Neural crest cell (in vitro differentiated cells): ENCODE measurements at places on chromosomes 5 and 9.

GRCh38 chr9:35516479-35516878 is 26.6 kb downstream of the RUSC2 start:
- no peak for DNase-seq

- no peak for DNase-seq
These were observed 562.7 kb upstream of the DMAC1 start for GRCh38 chr9:8362250-8362649.

DNA sequence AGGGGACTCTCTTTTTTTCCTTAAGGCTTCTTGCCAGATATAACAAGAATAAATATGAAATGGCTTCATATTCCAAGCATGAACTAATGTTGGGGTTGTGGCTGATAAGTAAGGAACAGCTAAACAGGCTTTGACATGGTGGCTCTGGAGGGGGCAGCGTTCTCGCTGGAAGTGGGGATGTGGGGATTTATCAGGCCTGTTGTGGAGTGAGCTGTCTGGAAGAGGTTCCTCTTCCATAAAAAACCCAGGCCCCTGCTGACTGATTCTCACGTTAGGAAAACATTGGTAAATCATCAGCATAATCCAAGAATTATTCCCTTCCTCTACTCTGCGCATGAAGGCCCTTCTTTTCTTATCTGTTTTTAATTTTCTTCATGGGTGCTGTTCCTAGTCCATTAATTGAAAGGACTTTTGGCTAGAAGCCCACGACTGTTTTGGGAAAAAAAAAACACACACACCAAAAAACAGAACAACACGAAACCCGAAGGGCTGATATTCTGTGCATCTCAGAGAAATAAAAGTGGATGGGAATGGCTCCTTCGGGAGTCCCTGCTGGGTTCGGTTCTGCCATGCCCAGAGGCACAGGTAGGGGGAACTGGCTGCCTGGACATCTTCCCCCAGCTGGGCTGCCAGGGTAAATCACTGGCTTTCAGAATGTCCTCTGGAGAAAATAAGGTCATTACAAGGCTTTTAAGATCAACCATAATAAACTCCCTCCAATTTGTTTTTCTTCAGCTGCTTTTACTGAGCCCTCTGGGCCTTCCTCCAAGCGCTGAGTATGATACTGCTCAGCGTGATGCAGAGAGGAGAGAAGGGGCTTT is 297.0 kb downstream of the SLIT3 start:
- no peak for DNase-seq

- no peak for DNase-seq
These were observed 169.5 kb upstream of the TAS2R1 start for GRCh38 chr5:9799606-9800005.

GRCh38 chr5:141641634-141642267 is 5.0 kb downstream of the RELL2 start:
- DNase-seq, result no peak

GRCh38 chr5:150258130-150258529 is 31.4 kb downstream of the CAMK2A start:
- DNase-seq, result no peak

DNA sequence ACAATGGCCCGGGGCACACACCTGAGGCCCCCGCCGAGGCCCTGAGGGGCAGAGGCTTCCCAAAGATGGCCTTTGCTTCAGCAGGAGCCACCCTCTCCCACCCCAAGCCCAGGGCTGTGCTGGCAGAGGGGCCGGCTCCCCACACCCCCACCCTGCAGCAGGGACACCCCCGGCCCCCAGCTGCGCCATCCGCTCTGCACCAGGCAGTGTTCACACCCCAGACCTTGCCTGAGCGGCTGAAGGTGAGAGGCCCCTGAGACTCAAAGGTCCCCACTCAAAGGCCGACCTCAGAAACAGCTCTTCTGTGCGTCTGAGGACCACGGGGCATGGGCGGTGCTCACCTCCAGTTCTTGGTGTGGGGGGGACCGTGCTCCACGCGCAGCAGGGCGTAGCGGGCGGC is 37.6 kb downstream of the SLC12A7 start:
- no peak for DNase-seq

DNA sequence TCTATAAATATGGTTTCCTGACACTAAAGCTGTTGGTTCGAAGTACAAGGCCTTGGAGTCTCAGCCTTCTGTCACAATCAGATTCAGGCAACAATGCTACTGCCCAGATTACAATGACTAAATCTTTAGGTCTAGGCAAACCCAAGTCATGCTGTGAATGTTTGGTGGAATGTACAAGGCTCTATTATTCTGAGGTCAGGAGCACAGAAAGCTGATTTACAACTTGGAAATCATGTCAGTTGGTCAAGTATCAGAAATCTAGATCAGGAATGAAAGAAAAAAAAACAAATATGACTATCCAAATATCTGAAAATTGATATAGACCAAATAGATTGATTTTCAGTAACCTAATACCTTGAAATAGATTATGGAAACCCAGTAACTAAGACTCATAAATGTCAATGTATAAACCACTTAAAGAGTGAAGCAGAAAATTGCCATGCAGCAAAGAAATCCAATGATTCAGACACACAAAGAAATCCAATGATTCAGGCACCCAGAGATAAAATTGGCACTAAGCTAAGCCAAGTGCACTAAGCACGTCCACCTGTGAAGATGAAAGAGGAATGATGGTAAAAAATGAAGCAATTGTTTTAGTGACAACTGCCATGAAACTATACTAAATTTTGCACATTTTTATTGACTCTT is 588.0 kb upstream of the TUSC1 start:
- DNase-seq, result no peak

- no peak for DNase-seq
These were observed 637.6 kb upstream of the SGCD start for GRCh38 chr5:155689406-155689805.

- peak; percentile 84 for DNase-seq
These were observed 100.1 kb downstream of the KCNIP1 start for GRCh38 chr5:170603578-170604565.

GRCh38 chr9:401223-401622 is 186.6 kb downstream of the DOCK8 start:
- DNase-seq, result no peak

GRCh38 chr5:81044868-81045267 is 84.7 kb downstream of the RASGRF2 start:
- DNase-seq, result no peak

GRCh38 chr5:139812836-139813805 is 17.5 kb downstream of the PSD2 start:
- no peak for DNase-seq

DNA sequence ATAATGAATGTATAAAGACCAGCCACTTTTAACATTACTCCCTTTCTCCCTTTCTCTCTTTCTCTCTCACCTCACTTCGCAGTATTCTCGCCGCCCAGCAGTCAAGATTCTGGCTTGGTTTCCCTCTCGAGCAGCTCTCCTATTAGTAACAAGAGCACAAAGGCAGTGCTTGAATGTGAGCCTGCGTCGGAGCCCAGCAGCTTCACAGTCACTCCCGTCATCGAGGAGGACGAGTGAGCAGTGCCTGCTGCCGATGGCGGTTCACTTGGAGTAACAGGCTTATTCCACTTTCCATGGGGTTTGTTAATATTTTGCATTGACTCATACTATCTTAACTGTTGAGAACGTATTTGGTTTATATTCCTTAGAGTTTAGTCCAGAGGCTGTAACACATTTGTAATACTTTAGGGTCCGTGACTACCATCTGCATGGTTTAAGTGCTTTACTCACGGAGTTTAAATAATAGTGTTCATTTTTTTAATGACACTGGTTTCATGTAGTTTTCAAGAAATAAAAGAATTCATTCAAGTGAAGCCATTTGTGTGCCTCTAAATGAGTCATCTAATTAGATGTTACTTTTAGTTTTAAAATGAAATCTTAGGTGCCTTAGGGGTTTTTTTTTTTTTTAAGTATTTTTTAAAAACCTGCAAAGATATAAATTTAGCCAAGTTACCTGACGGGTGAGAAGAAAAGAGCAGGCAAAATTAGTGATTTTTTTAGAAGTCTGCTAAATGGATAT is 8.4 kb upstream of the DMRT3 start:
- DNase-seq, result peak; percentile 16
